Breast epithelium (tissue), 4 donors: ENCODE measurements at places on chromosomes 12 and 14. TPM values are rescaled to one million over a fixed set of nuclear protein-coding genes. Genes with fewer than 3 reads are reported as not detected.
A peak's percentile ranks its signal among the peaks of the same experiment; 100 is the strongest.

DNA sequence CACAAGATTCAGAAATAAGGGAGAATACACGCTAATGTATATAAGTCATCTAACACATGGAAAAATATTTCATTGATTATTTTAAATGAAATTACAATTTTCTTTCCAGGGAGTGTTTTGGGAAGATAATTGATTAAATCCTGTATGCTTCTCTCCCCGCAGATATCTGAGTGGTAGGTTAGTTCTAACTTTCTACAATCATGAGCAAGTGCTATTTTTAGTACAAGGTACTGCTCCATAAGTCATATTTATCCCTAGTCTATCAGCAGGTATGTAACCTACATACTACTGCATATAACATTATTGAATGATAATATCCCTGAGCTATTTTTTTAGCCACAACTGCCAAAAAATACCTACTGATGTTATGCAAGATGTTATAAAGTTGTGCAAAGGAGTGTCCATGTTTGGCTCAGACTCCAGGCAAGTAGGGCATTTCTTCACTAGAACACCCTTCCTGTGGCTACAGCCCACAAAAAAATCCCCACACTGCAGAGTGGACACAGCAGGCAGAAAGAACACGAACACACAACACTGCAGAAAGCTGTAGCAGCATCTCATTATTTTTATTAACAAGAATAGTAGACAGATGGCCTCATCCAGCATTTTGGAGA, 87.0 kb downstream of the SEC23A start:
- DNase-seq: no peak

GRCh38 chr12:114767906-114768722, 84.1 kb upstream of the TBX3 start:
- no peak for DNase-seq

GRCh38 chr14:61720294-61720661, 25.0 kb downstream of the HIF1A start:
- no peak for DNase-seq

- no peak for DNase-seq
These were observed 2.1 kb downstream of the KIF21A start for GRCh38 chr12:39440781-39441180.

GRCh38 chr14:29299372-29299771, 532.8 kb downstream of the FOXG1 start:
- DNase-seq: no peak

- no peak for DNase-seq
These were observed 87.7 kb upstream of the FOXN3 start for GRCh38 chr14:89504602-89505313.

DNA sequence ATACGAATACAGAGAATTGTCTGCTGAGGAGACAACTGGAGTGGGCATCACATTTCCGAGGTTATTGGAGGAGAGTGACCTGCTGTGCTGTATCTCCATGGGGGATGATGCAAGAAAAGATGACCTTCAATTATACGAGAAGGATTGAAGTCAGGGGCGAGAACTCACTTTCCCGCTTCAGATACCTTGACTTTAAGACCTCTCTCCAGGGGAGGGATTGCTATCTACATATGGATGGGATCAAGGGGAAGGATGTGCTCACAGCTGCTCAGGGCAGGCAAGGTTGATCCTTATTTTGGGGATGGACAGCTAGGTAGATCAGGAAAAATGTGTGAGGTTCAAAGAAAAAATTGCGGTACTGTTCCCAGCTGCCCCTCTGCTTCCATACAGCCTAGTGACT, 24.4 kb downstream of the NEUROD4 start:
- DNase-seq: no peak

DNA sequence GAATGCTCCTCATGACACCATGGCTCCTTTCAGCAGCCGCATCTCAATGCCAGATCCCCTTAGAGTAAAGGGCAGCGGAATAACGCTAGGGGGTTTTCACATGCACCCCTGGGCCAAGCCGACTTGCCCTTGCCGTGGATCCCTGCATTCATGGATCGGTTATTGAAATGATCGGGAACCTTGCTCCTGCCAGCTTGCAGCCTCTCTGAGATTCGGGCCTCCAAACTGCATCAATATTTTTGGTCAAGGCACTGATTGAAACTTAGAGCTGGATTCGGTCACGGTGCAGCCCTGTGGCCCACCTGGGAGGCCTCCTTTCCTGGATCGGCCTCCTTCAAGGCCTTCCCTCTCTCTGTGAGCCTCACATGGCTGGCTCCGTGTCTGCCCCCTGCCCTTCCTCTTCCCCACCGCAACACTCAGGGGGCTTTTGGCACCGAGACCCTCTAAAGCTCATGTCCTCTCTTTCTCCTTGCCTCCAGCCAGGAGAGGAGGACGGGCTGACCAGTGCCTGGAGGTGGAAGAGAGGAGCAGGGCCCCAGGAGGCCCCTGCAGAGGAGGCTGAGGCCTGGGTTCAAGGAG, 1.8 kb downstream of the PTPN6 start:
- no peak for DNase-seq

- DNase-seq: no peak
These were observed 203 bp downstream of the NFATC4 start for GRCh38 chr14:24368212-24368561.

- no peak for DNase-seq
These were observed 19.9 kb downstream of the CLEC6A start for GRCh38 chr12:8475508-8476203.

GRCh38 chr14:68232300-68233055, 412.9 kb downstream of the RAD51B start:
- DNase-seq: no peak

DNA sequence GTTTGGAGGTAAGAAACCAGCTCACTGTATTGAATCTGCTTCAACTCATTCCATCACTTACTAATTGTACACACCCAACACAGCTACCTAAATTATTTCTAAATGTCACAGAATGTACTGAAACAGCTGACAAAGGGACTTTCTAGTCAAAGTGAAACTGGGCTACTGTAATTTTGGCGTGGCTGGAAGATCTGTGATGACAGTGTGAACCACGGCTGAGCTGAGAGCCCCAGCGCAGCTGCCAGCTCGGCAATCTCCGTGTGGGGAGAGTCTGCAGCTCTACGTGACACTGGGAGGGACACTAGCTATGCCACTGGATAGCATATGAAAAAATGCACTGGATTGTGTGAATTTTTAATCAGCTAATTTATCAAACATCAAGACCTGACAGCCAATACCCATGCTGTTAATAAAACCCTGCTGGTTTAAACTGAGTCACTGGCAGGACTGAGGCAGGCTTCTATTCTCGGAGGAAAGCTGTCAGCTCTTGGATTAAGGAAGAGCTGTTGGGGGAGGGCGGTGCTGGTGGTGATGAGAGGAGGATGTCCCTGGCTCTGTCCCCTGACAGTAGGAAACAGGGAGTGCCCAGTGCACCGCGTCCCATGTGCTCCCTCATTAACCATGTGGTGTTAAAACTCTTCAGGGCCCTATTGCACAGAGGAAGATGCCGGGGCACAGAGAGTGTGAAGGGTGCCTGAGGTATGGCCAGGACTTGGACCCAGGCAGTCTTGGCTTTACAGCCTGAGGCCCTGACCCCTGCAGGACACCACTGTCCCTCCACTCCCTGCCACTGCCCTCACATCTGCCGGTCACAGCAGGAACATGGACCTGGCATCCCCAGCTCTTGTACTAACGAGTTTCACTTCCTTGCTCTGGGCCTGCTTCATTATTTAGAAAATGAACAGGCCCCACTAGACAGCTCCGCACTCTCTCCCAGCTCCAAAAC, 13.3 kb downstream of the SLC15A4 start:
- DNase-seq: no peak

DNA sequence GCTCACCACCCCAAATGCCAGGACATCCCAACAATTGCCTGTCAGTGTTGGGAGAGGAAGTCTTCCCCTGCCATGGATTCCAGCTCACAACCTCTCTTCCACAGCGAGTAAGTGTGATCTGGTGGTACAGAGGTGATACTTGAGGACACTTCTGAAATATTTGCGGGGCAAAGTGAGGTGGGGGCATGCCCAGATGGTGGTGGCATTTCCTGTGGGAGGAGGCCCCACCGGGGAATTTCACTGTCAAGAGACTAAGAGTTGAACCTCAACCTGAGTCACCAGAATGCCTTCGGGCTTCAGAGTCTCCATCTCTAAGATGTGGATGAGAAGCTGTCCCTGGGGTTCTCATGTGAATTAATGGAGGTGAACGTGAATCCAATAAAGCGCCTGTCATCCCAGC, 122.3 kb upstream of the RFLNA start:
- no peak for DNase-seq

GRCh38 chr12:110183386-110183785, 59.2 kb downstream of the IFT81 start:
- DNase-seq: no peak

DNA sequence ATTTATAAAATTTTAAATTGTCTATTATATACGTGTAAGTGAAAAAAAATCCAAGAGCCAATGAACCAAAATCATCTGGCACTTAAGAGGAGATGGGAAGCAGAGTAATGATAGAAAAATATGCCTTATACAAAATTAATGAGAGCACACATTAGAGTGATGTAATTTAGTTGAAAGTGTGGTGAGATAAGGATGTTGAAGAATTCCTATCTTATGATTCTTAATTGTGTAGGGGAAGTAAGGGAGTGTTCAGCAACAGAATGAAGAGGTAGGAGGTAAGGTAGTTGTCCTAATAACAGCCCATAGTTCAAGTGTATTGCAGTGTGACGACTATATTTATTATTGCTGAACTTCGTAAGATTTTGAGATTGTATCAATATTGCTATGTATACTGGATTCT, 843.4 kb upstream of the FLRT2 start:
- no peak for DNase-seq

- no peak for DNase-seq
These were observed 1.8 kb upstream of the TMEM19 start for GRCh38 chr12:71684081-71684480.

GRCh38 chr14:68655021-68655831, 137.6 kb downstream of the ZFP36L1 start:
- DNase-seq: peak; percentile 20

DNA sequence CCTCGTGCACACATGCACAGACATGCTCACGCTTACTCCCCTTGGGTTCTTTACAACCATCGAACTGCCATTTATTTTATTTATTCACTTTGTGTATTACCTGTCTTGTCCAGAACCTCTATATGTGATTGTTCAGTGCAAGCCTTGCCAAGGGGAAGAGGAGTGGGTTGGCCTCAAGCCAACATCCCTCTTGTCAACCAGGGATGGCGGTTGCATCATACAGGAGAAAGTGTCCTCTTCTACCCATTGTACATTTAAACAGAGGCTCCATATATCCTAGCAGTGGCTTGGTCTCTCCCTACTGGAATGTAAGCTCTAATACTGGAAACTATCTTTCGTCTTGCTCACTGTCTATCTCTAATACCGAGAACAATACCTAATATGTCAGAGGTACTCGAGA, 108.4 kb downstream of the C12orf42 start:
- no peak for DNase-seq

DNA sequence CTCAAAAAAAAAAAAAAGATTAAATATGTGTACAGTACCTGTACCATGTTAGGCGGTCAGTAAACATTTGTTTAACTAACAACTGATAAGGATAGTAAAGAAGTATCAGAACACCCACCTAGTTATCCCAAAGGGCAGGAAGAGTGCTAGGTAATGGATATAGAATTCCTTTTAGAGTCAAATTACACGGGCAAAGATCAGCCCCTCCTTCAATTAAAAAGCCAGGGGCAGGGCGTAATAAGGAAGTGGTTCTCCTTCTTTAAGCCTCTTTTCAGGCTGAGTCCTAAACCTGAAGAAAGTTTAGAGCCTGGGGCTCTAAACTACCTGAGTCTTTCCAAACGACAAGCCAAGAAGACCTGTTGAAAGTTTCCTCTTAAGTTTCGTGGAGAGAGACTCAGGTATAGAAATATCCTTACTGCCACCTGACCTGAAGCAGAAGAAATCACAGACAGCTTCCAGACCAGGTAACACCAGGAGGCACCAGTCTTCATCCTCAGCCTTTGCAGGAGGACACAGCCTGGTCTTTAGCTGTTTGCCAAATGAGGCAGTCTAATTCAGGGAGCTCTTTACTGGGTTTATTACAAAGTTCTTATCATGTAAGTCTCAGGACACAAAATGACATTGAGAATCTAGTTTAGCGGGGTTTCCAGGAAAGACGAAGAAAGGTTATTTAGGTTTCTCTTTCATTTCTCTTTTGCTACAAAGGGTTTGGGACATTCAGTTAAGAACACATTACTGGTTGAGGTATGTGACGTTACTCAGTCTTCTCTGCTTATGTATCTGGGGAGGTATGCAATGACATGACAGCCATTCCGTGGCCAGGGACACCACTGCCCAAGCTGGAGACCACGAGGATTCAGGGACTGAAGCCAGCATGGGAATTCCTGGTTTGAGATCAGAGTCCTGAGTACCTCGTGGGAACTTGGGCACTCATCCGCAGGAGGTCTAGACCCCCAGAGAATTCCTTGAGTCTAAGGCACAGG, at the start of gene BCL2L14:
BCL2L14 (plus strand) TSS at position 266 of the 983 bp plus-strand sequence. CDS start 8,367 bp downstream, outside the sequence.
- no peak for DNase-seq

DNA sequence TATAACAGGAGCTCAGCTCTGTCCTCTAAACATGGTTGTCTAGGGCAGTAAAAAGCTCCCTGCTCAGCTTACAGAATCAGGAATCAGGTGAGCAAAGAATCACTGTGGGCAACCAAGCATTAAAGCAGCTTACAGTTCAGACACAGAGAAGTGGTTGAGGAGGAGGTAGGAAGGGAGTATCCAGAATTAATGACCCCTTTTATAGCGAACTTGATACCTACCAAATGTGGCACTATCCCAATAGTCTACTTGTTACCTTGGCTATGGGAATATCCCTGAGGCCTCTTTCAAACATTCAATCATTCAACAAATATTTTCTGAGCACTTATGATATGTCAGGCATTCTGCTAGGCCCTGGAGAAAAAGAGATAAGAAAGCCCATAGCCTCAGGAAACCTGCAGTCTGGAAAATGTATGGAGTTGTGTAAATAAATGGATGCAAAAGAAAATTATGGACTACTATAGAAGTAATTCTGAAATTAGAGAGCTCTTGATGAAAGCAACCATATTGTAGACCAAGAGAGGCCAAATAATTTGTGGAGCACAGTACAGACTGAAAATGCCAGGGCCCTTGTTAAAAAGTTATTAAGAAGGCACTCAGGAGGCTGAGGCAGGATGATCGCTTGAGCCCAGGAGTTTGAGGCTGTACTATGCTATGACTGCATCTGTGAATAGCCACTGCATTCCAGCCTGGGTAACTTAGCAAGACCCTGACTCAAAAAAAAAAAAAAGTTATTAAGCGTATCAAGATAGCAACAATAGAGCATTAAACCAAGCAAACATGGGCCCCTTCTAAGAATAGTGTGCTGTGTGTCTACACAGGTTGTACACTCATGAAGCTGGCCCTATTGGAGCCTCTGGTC, 134.0 kb upstream of the CPSF6 start:
- DNase-seq: no peak

DNA sequence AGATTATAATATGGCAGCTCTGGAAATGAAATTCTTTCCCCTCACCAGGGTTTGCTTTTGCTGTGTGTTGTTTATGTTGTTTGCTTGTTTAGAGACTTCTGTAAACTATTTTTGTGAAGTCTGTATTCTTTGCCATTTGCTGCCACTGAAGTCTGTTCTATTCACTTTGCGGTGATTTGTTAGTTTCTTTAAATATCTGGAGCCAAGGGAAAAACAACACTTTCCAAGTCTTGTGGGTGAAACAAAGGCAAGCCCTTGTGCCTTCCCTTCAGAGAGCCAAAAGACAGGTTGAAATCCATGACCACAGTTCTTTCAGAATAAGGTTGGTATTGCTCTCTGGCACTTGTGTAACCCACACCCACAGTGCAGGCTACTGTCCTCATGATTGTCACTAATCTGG, 59.5 kb upstream of the RNU6-7 start:
- no peak for DNase-seq

Gene TOMM20L
- total RNA-seq: not detected

Gene SNX6
- 64.2 TPM for total RNA-seq

Gene SLCO1A2
- total RNA-seq: not detected

Gene NELL2
- total RNA-seq: 9.9 TPM

Gene ATXN2
- total RNA-seq: 64.0 TPM

Gene EXOC3L4
- 1.0 TPM for total RNA-seq

Gene BICDL1
- total RNA-seq: 0.48 TPM

Gene RTN1
- total RNA-seq: 17.7 TPM

Gene ANO4
- total RNA-seq: 1.0 TPM
